ENCODE measurements at places on chromosomes 1 and 21. TPM values are rescaled to one million over a fixed set of nuclear protein-coding genes. Genes with fewer than 3 reads are reported as not detected.

Gene LCE1E
- total RNA-seq: not detected

Gene NBL1
- 39.4 TPM for total RNA-seq

Gene KRTAP6-2
- total RNA-seq: not detected

Gene SNRNP40
- total RNA-seq: 112 TPM

Gene ANKRD65
- not detected for total RNA-seq

Gene SYT14
- not detected for total RNA-seq

Gene OR14K1
- not detected for total RNA-seq

Gene JAM2
- total RNA-seq: 0.37 TPM

Gene CYP4A22
- not detected for total RNA-seq

Gene PADI2
- 0.09 TPM for total RNA-seq

Gene IL19
- not detected for total RNA-seq

Gene VAMP4
- 12.5 TPM for total RNA-seq

Gene GJB3
- not detected for total RNA-seq

Gene RNASEL
- total RNA-seq: 6.5 TPM

Gene PLPPR4
- not detected for total RNA-seq

Gene RNF223
- not detected for total RNA-seq

Gene OR6K3
- total RNA-seq: not detected

Gene MRPS6
- 82.9 TPM for total RNA-seq

Gene RHOC
- 105 TPM for total RNA-seq

DNA sequence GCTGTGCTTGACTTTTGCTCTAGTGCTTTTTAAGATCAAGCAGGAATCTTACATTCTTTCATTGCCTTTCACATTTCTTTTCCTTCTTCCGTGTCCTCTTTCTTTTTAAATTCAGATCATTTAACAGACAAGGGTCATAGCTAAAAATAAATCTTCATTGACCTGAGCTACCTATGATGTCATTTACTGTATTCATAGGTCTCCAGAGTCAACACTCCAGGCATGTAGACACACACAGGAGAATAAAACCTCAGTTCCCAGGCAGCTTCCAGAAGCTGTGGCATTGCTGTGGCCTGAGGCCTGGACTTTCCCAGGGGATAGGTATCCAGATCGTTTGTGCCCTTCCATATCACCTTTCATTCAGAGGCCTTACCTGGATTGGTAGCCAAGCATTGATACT lies 38.5 kb upstream of the ENAH start:
- H3K27me3 ChIP-seq: peaks cover 4% of the 10 kb centered on the region
- DNase-seq: no peak
- no peaks in the 10 kb centered on the region for H3K36me3 ChIP-seq
- H3K27ac ChIP-seq: no peak overlapping the region

DNA sequence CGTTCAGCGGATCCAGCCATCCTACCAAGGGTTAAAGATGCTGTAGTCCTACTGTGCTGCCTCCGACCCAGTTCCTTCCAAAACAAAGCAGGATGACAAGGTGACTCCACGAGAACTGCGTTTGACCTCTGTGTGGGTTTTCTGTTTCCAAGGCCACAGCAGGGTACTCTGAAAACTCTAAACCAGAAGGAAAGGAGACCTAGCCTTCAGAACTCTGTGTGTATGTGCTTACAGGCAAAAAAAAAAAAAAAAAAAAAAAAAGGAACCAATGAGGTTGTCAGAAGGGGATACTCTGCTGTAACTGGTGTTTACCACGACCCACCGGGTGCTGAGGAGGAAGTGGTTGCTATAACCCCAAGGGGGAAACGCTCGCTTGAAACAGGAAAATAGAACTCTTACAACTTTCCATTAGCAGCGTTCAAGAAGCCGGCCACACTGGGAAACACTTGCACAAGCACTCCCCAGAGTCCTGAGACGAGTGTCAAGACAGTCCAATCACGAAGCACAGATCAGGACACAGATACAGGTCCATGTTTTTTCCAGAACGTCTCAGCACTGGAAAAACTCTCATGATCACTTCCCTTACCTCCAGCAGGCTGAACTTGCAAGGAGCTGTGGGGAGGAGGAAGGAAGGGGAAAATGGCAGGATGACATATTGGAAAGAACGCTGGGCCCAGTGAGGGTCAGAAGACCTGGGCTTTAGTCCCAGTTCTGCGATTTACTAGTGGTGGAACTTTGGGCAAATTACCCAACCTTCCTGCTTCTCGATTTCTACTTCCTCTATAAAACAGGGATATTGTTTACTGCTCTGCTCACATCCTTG lies 64.0 kb downstream of the ITPKB start:
- H3K36me3 ChIP-seq: peaks cover 25% of the 10 kb centered on the region
- H3K27ac ChIP-seq: peak overlapping the region; percentile 81
- H3K27me3 ChIP-seq: no peaks in the 10 kb centered on the region
- peak; percentile 93 for DNase-seq
- peaks cover 78% of the 10 kb centered on the region for H3K4me1 ChIP-seq

DNA sequence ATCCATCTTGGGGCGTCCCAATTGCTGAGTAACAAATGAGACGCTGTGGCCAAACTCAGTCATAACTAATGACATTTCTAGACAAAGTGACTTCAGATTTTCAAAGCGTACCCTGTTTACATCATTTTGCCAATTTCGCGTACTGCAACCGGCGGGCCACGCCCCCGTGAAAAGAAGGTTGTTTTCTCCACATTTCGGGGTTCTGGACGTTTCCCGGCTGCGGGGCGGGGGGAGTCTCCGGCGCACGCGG lies 282 bp upstream of the SOD1 start:
- peaks cover 22% of the 10 kb centered on the region for H3K36me3 ChIP-seq
- peak overlapping the region; percentile 99 for H3K27ac ChIP-seq
- peaks cover 2% of the 10 kb centered on the region for H3K27me3 ChIP-seq
- H3K4me1 ChIP-seq: peaks cover 66% of the 10 kb centered on the region
- peak overlapping the region; percentile 85 for H3K4me3 ChIP-seq

- DNase-seq: no peak
- no peaks in the 10 kb centered on the region for H3K27me3 ChIP-seq
- no peaks in the 10 kb centered on the region for H3K4me1 ChIP-seq
- H3K4me3 ChIP-seq: no peak overlapping the region
- H3K27ac ChIP-seq: no peak overlapping the region
These were observed 32.1 kb upstream of the TEKT2 start for GRCh38 chr1:36051821-36052220.

DNA sequence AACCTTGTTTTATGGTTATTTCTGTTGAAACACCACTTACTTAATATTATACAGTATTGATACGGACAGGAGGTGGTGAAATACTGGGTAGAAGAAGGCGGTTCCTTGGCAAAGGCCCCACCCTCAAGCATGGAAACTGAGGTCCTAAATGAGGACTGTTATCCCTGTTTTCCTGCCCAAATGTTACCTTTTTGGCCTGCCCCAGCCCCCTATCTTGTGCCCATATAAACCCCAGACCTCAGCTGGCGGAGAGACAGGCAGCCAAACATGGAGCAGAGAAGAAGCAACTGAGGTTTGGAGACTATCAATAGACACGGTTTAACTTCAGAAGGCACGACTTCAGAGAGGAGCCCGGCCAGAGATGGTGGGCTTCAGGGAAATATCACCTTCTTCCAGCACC lies 640.1 kb downstream of the PTPRU start:
- H3K27ac ChIP-seq: no peak overlapping the region
- no peak for DNase-seq
- H3K27me3 ChIP-seq: peaks cover 7% of the 10 kb centered on the region
- no peak overlapping the region for H3K4me3 ChIP-seq
- H3K4me1 ChIP-seq: no peaks in the 10 kb centered on the region

DNA sequence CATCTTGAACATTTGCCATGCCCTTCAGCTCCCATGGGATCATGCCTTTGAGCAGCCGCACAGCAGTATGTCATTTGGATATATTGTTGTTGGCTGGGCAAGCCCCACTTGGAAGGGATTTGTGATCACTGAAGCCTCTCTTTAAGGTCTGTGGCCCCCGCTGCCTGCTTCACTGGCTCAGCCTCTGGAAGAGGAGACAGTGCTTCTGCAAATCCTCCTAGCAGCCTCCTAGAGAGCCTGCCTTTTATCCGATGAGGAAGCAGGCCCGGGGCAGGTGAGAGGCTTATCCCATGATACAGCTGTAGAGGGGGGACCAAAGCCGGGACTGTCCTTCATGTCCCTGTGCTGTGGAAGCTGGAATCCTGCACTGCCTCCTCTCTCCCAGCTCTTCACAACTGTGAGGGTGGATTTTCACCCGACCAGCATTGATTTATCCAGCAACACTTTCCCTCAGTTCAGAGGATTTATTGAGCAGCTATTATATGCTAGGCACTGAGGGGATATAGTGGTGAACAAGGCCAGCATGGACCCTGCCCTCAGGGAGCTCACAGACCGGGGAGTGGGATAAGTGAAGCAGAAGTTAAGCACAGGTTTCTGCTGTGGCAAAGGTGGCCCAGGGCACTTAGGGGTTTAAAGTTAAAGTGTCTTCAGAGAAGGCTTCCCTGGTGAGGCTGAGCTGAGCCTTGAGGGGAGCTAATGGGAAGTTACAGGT lies 3.9 kb downstream of the TMEM61 start:
- no peak for DNase-seq
- H3K36me3 ChIP-seq: no peaks in the 10 kb centered on the region
- peaks cover 43% of the 10 kb centered on the region for H3K27me3 ChIP-seq
- no peak overlapping the region for H3K4me3 ChIP-seq
- H3K4me1 ChIP-seq: no peaks in the 10 kb centered on the region
- no peak overlapping the region for H3K27ac ChIP-seq

- no peak for DNase-seq
- H3K27ac ChIP-seq: no peak overlapping the region
- H3K27me3 ChIP-seq: no peaks in the 10 kb centered on the region
- H3K36me3 ChIP-seq: no peaks in the 10 kb centered on the region
- no peak overlapping the region for H3K4me3 ChIP-seq
These were observed 60.8 kb downstream of the PRKCZ start for GRCh38 chr1:2110738-2111673.

DNA sequence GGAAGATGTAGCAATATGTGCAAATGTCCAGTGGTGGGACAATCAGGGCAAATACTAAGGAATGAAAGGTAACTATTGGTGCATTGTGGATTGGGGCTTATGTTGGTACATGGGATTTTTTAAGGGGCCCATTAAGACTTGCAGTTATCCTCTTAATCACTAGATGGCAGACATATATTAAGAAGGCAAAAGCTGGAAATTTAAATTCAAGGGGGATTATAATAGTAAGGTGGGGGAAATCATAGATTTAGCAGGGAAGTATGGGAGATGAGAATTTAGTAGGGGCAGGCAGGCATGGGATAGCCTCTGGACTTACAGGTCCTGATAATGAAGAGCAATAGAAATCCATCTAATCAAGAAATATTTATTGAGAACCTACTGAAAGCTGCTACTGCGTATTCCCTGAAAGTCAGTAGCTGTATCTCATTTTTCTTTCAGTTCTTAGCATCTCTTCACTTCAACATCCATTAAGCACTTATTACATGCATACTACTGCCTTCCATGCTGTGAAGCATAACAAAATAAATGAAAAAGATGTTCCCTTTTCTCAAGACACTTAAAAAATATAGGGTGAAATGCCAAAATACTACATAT lies 251.8 kb downstream of the CRB1 start:
- DNase-seq: no peak
- H3K27ac ChIP-seq: no peak overlapping the region
- no peak overlapping the region for H3K4me3 ChIP-seq
- peaks cover 2% of the 10 kb centered on the region for H3K36me3 ChIP-seq
- peaks cover 2% of the 10 kb centered on the region for H3K4me1 ChIP-seq

- H3K4me1 ChIP-seq: peaks cover 2% of the 10 kb centered on the region
- peaks cover 30% of the 10 kb centered on the region for H3K36me3 ChIP-seq
- no peak overlapping the region for H3K4me3 ChIP-seq
- DNase-seq: no peak
These were observed 62.2 kb downstream of the ZZZ3 start for GRCh38 chr1:77620273-77620672.

DNA sequence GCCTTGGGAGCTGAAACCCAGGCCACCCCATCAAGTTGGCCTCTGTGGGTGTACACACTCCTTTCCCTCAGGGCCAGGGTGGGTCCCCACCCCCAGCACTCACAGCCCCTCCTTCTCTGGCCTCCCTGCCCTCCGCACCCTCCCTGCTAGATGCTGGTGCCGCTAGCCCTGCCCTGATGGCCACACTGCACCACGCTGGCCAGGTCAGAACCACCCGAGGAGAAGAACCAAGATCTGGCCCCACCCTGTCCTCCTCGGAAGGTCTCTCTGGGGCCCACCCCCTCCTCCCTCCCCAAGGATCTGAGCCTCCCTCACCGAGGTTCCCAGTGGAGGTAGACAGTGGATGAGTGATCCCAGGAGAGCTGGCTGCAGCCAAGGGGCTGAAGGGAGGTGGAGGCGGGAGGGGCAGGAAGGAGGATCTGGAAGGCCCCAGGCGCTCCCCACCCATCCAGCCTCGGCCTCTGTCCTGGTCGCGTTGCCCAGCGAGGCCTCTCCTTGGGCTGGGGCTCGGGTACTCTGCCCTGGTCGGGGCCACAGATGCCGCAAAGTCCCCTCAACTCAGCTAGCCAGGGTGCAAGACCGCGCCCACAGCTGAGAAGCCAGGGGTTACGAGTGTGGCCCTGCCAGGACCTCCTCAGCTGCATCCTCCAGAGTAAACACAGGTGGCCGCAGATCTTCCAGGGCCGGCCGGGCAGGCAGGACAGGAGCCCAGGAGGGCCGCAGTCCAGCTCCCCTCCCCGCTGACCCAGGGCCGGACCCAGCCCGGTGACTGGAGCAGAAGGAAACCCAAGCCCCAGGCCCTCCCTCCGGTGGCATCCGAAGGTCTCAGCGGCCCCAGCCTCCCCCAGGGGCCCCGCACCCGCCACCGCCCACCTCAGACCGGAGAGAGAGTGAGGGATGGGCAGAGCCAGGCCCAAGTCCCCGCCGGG lies 5.2 kb downstream of the B3GALT6 start:
- H3K27me3 ChIP-seq: no peaks in the 10 kb centered on the region
- no peak overlapping the region for H3K4me3 ChIP-seq
- DNase-seq: no peak

GRCh38 chr1:219741011-219741970 lies 128.4 kb upstream of the ZC3H11B start:
- no peaks in the 10 kb centered on the region for H3K4me1 ChIP-seq
- H3K4me3 ChIP-seq: no peak overlapping the region
- no peaks in the 10 kb centered on the region for H3K27me3 ChIP-seq
- DNase-seq: no peak

GRCh38 chr1:92859400-92860039 lies 27.7 kb downstream of the RPL5 start:
- H3K4me1 ChIP-seq: peaks cover 14% of the 10 kb centered on the region
- no peaks in the 10 kb centered on the region for H3K27me3 ChIP-seq
- H3K4me3 ChIP-seq: peak overlapping the region; percentile 23

GRCh38 chr1:248359415-248359814 lies 2.0 kb upstream of the OR2T4 start:
- H3K36me3 ChIP-seq: no peaks in the 10 kb centered on the region
- no peaks in the 10 kb centered on the region for H3K4me1 ChIP-seq
- no peak overlapping the region for H3K27ac ChIP-seq

DNA sequence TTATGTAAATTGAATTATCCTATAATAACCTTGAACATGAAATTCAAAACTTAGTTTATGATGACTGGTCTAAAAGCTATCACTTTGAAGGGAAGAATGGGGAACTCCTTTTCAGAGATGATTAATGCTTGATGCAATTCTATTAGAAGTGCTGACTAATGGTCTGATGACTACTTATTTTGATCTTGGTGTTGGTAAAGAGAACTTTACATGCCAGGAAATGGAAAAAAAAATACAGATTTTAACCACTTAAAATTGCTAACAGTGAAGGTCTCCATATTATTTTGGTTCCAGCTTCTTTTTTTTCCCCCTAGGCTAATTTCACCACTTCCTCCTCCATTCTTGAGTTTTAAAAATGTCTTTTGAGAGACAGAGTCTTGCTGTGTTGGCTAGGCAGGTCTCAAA lies 22.9 kb downstream of the S1PR1 start:
- H3K4me3 ChIP-seq: no peak overlapping the region
- peaks cover 68% of the 10 kb centered on the region for H3K4me1 ChIP-seq
- no peaks in the 10 kb centered on the region for H3K27me3 ChIP-seq
- no peak for DNase-seq
- H3K27ac ChIP-seq: peak overlapping the region; percentile 40
- H3K36me3 ChIP-seq: peaks cover 7% of the 10 kb centered on the region
